ENCODE measurements at places on chromosomes 1 and 21.

- no peak for DNase-seq
These were observed 6.3 kb upstream of the UBXN10 start for GRCh38 chr1:20179371-20180128.

DNA sequence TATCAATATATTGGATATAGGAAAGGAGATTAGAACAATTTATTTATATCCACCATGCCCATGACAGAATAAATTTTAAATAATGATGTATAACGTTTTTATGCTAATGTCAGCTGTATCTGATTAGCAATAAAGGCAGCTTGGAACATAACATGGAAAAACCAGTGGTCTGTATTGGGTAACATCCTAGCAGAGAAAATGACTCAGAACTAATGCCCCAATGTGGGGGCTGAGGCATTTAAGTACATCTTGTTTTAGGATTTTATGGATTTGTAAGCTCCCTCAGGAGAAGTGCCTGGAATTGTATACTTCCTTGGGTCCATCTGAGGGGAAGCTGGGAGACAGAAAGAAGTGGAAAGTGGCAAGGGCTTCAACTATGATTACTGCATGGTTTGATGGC lies 82.3 kb downstream of the HMCN1 start:
- DNase-seq: no peak

- no peak for DNase-seq
These were observed 69.4 kb upstream of the BACE2 start for GRCh38 chr21:41098481-41099042.

DNA sequence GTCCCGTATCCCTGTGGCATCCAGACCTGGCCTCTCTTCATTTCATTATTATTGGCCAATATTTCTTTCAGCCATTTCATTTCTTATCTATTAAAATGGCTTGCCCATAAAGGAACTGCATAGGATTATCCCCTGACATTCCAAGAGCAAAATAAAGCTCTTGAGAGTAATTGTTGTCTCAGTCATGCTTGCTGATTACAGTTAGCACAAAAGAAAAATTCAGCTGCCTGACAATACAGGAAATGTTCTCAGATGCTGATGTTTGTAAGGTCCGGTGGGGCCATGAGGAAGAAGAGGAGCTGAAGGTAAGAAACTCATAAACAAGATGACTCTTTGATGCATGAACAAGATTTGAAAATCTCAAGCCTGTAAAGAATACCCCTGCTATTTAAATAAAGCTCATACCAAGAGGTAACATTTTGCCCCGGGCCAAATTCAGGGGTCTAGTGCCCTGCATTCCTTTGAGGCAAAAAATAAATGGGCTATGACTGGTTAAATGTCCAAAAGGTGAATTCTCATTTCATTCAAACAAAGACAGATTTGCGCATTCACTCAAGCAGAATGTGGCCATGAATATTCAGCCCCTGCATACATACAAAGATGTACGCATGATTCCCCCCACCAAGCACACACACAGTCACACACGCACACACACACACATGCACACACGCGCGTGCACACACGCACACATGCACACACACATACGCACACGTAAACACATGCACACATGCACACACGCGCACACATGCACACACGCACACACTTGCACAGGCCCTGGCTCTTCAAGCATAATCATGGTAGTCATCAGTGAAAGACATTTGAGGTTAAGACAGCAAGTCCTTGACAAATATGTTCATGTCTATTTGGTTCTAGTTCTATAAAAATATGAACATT lies 44.8 kb downstream of the KCNJ15 start:
- no peak for DNase-seq

- DNase-seq: no peak
These were observed 34.4 kb downstream of the ALPL start for GRCh38 chr1:21543598-21543997.

DNA sequence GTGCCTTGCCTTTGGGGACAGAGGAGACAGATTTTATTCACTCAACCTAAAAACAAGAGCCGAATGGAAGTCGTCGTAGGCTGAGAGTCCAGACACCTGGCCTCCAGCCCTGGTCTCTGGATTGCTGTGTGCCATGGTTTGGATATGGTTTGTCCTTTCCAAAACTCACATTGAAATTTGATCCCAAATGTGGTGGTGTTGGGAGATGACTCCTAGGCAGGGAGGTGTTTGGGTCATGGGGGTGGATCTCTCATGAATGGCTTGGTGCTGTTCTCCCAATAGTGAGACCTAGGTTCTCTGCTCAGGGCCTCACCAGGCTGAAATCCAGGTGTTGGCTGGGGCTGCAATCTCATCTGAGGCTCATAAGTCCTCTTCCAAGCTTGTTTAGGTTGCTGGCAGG lies 75.5 kb downstream of the FOXD2 start:
- no peak for DNase-seq

- no peak for DNase-seq
These were observed 86.7 kb upstream of the GNG4 start for GRCh38 chr1:235736263-235736662.

GRCh38 chr1:119488216-119488615 lies 18.8 kb upstream of the HSD3B1 start:
- DNase-seq: no peak

- DNase-seq: no peak
These were observed 7.3 kb upstream of the CTRC start for GRCh38 chr1:15430787-15431570.

DNA sequence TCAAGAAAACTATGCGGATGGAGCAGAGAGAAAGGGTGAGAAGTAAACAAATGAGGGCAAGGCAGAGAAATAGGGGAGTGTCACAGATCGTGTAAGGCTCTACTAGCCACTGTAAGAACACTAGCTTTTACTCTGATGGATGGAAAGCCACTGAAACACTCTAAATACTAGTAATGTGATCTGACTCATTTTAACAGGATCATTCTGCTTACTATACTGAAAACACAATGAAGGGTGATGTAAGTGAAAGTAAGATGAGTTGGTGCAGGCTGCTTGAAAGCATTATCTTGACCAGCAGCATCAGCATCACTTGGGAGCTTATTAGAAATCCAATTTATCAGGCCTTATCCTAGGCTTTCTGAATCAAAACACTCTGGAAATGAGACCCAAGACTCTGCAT lies 32.7 kb downstream of the TUT4 start:
- no peak for DNase-seq

DNA sequence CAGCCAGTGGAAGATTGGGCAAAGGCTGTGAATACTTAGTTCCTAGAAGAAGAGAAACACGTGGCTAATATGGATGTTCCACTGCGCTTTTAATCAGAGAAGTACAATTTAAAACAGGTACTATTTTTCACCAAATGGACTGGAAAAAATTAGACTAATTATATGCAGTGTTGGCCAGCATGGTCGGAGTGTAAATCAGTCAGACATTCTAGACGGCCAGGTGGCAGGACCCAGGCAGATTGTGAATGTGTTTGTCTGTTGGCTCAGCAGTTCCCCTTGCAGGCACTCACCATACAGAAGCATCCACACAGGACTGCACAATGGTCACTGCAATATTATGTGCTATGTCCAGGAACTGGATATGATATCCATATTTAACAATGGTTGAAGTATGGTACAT lies 23.9 kb upstream of the SLC25A34 start:
- DNase-seq: no peak

- no peak for DNase-seq
These were observed 48.6 kb upstream of the COL11A1 start for GRCh38 chr1:103156966-103157365.
